ENCODE measurements at places on chromosomes 2 and 18. TPM values are rescaled to one million over a fixed set of nuclear protein-coding genes. Genes with fewer than 3 reads are reported as not detected.

The SNTG2 gene
- total RNA-seq, result 2.9 TPM

The RAB6D gene
- total RNA-seq, result not detected

The ARID5A gene
- 62.1 TPM for total RNA-seq

The C2orf78 gene
- total RNA-seq, result not detected

All from activated naive CD8-positive, alpha-beta T cell treated with anti-CD3 and anti-CD28 coated beads, Interleukin-2, amount 10 ng/mL, durations not matched to agents 7 days and 5 days (primary cell).